ENCODE measurements at places on chromosomes 7 and 10.

- no peak for DNase-seq
Measured at GRCh38 chr7:2023877-2024566, 208.7 kb downstream of the MAD1L1 start.

GRCh38 chr7:13742126-13742525 lies 247.3 kb downstream of the ETV1 start:
- no peak for DNase-seq

- no peak for DNase-seq
Measured at GRCh38 chr7:66211429-66211828, 6.3 kb downstream of the TPST1 start.

- no peak for DNase-seq
Measured at GRCh38 chr7:112505495-112505894, 24.7 kb downstream of the LSMEM1 start.

GRCh38 chr10:131625041-131625440 lies 275.8 kb upstream of the PPP2R2D start:
- DNase-seq, result no peak

DNA sequence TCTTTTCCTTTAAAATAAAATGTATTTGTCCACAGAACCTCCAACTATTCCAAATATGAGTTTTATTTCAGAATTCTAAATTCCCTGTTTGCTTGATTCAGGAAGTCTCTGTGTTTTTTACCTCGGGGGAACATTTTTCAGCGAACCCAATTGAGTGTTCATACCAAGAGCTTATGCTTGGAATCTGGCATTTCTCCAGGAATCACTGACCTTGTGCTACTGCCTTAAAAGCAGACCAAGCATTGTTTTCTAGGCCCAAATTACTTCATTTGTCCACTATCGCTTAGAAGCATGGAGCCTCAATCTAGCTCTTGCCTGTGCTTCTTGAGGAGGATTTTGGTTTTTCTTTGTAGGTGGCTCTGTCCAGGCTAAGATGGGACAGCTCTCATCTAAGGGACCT lies 59.4 kb downstream of the EBLN1 start:
- no peak for DNase-seq

- DNase-seq, result no peak
Measured at GRCh38 chr10:128047991-128048818, 78.0 kb downstream of the MKI67 start.

- no peak for DNase-seq
Measured at GRCh38 chr7:85237721-85238120, 50.9 kb upstream of the SEMA3D start.

GRCh38 chr7:11817111-11817740 lies 14.8 kb downstream of the THSD7A start:
- DNase-seq, result no peak

DNA sequence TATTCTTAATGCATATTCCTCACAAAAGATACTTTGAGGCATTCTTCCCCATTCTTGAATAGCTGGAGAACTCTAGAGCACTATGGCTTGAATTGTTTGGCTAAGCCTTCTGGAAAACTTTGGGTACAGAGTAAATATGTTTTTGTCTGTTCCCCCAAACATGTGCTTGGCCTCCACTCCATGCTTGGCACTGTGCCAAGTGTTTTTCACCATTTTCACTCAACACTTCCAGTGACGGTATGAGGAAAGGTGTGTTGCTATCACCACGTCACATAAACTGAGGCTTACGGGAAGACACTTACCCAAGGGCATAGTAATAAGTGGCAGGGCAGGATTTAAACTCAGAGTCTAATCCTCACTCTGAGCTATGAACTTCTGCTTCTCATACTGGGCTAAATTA lies 318.2 kb downstream of the WDR11 start:
- no peak for DNase-seq

GRCh38 chr7:69577221-69577620 lies 21.1 kb upstream of the AUTS2 start:
- DNase-seq, result no peak

Measured in activated T-helper 1 cell treated with anti-CD3 and anti-CD28 coated beads, Interleukin-2, amount 50 U/mL, for 16 hours (primary cell).